ENCODE measurements at places on chromosomes 5 and 9.

- DNase-seq = no peak
Measured at GRCh38 chr5:115735108-115735998, 81.1 kb downstream of the CDO1 start.

DNA sequence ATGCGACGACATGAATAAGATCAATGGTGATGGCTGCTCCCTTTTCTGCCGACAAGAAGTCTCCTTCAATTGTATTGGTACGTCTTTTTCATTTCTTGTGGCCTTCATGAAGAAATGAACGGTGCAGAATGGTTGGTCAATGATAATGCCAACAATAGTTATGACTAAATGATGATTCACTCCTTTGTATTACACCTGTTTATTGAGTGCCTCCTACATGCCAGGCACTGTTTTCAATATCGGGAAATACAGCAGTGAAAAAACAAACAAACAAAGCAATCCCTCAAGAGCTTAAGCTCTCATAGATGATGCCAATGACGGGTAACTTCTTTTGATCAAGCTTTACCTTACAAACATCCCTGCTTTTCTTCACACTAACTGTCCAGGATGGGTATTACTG lies 117.7 kb downstream of the PAPPA start:
- DNase-seq = no peak

DNA sequence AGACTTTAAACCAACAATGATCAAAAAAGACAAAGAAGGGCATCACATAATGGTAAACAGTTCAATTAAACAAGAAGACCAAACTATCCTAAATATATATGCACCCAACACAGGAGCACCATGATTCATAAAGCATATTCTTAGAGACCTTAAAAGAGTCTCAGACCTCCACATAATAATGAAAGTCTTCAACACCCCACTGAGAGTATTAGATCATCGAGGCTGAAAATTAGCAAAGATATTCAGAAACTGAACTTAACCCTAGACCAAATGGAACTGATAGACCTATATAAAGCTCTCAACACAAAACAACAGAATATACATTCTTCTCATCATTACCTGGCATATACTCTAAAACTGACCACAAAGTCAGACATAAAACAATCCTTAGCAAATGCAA lies 11.7 kb upstream of the SPINK14 start:
- no peak for DNase-seq

DNA sequence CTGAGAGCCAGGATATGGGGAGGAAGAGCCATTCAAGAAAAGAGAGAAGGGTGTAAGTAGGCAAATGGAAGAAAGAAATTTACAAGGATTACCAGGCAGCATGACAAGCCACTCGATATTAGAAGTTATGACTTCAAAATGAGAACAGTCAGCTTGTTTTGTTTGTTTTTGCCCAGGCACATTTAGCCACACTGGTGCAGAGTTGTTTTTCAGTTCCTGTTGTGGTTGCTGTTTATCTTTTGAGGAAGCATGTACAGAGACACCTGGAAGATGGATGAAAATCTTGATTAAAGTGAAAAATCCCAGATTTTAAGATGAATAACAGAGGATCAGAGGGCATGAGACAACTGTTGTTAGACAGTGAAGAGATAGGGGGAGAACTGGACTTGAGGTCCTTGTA lies 199.1 kb downstream of the MTRR start:
- DNase-seq = no peak

GRCh38 chr5:92758552-92758951 lies 822.5 kb downstream of the NR2F1-AS1 start:
- DNase-seq = no peak

DNA sequence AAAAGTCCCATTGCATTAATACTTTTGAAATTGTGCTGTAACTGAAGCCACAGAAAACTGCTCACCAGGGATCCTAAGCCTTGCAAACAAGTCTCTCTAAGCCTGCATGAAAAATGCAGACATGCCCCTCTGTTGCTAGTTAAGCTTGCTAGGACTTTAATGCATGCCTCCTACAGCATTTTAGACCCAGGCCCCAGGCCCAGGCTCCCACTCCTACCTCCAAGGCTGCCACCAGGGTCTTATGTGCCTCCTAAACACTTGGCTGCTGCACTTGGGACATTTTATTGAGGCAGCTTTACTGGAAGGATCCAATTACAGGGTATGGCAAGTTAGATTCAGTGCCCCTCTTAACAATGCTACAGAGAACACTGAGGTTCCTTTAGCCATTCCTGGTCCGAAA lies 467.3 kb upstream of the CLINT1 start:
- no peak for DNase-seq

All from muscle of arm (tissue), 14 donors.